NCI-H1694 (cell line): ENCODE measurements at places on chromosomes 6 and 20.

- no peak for DNase-seq
Measured at GRCh38 chr20:43761386-43762340, 34.9 kb upstream of the GTSF1L start.

- DNase-seq, result no peak
Measured at GRCh38 chr6:118725944-118726343, 74.6 kb upstream of the CEP85L start.

- DNase-seq, result no peak
Measured at GRCh38 chr6:10460096-10460495, 45.2 kb upstream of the TFAP2A start.

- DNase-seq, result no peak
Measured at GRCh38 chr6:17179530-17180073, 77.8 kb downstream of the STMND1 start.

DNA sequence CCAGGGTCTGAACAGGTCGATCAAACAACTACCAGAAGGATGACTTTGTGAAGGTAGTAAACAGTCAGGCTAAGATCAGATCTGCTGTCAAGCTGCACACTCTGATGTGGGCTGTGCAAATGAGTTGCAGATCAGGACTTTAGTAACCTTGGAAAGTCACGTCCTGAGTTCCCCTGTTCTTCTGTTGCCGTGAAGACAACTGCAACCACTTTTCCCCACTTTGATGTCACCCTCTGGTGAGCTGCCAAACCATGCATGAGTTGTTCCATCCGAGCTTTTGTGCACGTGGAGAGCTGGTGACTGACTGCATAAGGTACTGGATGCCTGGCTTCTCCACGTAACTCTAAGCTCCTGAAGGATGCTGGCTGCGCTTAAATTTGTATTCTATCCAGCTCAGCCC, 111.0 kb downstream of the CD83 start:
- no peak for DNase-seq

DNA sequence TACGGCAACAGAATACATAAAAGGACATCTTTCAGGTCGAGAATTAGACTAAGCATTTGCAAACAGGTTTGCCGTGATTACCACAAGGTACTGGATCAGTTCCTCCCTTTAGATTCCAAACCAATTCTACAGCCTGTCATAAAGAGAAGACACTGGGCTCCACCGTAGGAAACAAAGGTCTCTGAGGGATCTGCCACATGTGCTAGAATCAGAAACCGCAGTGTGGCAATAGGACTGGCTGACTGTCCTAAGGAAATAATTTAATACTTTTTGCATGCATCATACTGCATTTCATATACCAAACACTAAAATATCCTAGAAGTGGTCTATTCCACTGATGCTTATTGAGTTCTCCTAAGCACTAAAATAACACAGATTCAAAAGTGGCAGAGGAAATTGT, 59.2 kb downstream of the POPDC3 start:
- no peak for DNase-seq

DNA sequence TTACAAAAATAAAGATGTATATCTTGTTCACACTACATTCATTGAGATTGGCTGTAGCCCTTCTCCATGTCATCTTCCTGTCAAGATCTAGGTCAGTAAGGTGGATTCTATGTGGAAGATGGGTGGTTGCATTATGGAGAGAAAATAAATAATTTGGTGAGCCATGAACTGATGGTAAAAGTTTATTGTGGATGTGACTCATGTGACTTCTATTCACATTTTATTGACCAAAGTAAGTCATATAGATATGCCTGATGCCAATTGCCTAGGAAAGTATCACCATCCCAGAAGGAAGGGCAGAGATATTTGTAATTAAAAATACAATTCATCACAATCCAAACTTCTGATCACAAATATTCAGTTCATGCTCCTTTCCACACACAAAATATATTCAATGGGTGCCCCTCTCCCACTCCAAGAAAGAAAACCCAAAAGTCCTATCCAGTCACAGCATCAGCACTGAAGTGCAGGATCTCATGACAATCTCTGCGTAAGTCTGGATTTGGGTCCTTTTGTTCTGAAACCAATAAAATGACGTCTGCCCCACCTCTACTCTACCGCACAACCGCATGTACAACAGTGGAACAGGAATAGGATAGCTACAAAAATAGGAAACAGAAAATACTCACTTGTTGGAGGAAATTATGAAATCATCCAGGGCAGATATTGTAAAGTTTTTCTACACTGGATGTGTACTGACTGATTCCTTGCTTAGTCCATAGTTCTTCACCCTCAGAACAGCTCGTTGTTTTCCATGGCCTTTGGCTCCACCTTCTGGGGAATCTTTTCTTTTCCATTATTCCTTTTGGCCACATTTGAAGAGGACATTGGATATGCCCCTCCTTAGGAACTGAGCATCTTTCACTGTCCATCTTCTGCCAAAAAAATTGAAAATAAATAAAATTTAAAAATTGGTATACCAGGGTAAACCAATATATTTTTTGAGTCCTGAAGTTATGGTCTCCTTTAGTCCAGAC, 16.1 kb upstream of the SLC17A3 start:
- DNase-seq, result peak; percentile 44

DNA sequence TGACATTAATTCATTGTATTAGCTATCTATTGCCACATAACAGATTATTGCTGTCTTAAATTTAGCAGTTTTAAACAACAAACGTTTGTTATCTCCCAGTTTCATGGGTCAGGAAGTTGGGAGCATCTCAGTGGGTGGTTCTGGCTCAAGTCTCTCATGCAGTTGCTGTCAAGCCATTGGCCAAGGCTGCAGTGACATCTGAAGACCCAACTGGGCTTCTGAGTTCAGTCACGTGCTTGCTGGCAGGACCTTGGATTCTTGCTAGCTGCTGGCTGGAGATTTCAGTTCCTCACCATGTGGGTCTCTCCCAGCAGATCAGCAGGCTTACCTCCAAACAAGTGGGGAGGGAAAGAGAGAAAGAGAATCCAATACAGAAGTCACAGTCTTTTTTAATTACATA, 152.6 kb upstream of the EXOC2 start:
- DNase-seq, result no peak

DNA sequence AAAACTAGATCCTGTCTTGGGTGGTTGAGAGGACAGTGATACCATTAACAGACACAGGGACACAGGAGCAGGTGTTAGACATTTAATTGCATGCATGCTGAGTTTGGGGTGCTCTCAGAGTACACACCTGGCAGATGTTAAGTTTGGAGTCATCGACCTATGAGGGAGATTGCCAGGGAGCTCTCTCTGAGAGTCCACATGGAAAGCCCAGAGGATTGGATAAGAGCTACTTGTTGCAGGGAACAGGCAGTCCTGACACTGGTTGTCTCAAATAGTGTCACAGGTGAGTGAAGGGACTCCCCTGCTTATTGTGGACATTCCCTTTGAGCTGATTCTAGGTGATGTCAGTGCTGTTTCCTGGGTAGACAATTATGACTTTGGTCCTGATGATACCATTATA, 3.1 kb downstream of the ATRN start:
- no peak for DNase-seq

DNA sequence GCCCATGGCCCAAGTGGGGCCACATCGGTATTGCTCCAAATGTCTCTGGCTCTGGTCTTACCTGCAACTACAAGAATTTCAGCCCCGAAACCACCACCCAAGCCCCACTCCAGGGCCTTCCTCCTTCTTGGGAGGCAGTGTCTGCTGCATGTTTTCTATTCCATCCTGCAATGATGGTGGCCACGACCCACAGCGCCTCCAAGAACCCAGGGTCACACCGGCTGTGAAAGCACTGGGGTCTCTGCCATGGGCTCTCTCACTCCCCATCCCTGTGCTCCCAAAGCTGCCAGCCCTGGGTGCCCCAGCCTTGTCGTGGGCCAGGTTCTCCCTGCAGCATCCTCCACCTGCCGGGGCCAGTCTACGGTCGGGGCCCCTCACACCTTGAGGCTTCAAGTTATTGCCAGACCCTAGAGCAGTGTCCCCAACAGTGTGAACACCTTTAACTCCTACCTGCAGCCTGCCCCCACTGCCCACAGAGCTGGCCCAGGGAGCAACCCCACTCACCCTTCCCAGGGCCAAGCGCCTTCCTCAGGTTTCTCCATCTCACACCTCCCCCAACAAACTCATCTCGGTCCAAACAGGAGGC, 115.4 kb downstream of the JPH2 start:
- no peak for DNase-seq

DNA sequence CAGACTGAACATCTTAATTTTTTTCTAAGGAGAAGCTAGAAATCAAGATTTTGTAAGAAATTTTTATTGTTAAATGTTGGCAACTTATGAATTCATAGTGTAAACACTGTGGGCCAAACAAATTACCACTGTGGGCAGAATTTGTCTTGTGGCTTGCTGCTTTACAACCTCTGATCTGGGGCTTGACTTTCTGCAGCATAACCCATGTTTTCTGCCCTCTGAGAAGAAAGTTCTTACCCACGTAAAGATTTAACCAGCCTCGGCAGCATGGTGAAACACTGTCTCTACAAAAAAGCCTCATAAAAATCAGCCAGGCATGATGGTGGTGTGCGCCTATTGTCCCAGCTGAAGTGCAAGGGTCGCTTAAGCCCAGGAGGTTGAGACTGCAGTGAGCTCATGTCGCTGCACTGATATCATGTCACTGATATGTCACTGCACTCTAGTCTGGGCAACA, 12.9 kb downstream of the ITCH start:
- DNase-seq, result no peak

DNA sequence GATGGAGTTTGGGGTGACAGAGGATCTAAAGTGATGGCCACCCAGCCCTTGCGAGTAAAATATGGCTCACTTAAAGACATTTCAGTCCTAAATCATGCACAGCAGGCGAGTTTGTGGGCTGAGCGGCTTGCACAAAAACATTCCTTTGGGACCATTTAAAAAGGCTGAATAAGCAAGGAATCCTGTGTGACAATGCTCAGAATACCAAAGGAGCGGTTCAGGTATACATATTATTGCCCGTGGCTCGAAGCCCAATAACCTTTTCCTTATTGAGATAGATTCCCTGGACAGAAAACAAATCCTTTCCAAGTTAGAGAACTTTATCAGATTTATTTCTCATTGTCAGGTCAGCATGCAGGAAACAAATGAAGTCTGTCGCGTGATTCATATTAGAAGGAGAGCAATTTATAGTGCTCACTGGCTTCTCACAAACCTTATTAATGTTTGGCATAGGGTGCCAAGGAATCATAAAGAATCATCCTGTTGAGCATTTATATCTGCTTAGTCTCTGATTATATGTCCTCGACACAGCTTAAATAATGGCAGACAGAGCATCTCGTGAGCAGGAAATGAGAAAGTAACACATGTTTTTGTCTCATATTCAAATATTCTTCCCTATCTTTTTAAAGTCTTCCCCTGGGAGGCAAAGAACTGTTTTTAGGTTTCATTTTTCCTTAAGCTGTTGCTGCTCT, 121.3 kb downstream of the TRMT11 start:
- no peak for DNase-seq

GRCh38 chr6:39476151-39476550, 153.6 kb upstream of the KCNK16 start:
- no peak for DNase-seq

DNA sequence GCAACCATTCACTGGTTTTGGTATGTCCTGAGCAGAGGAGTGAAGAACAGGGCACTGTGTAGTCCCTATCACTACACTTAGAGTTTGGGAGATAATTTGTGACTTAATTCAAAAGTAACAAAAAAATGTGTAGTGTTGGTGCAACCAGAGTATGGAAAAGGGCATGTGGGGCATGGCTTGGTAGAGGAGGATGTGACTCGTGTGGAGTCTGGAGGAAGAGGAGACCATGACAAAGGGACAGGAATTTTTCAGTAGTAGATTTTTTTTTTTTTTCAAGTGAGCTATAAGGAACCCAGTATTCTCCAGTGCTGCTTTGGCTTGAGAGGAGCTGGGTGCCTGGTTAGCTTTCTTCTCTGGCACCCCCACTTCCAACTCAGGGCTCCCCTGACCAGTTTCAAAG, 5.1 kb downstream of the MTRES1 start:
- no peak for DNase-seq

DNA sequence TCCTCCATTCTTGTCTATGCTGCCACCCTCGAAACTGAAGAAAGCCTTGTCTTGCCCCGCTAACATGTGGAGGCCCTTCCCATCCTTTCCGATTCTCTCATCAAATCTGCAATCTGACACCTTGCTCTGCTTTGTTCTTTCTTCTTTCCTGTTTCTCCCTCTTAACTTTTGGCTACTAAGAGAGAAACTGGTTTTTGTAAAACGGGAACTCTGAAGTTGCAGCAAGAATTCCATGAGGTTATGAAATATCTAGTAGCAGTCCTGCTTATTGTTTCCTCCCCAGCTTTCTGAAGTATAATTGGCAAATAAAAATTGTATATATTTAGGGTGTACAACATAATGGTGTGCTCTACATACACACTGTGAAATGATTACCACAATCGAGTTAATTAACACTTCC, 80.2 kb downstream of the MAP7 start:
- no peak for DNase-seq

DNA sequence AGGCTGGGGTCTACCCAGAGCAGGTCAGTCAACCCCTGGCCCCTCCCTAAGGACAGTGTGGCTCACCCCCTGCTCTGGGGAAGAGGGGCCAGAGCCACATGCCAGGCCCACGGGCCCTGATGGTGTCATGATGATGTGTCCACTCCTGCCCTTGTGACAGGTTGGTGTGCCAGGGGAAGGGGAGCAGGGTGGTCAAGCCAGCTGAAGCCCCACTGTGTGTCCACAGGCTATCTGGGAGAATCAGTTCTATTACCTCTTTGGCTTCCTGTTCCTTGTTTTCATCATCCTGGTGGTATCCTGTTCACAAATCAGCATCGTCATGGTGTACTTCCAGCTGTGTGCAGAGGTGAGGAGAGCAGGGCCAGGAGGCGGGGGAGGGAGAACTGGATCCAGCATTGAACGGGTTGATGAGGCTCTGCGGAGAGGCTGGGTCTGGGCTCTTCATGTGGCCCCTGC, 47.7 kb downstream of the PLAGL2 start:
- DNase-seq, result no peak

DNA sequence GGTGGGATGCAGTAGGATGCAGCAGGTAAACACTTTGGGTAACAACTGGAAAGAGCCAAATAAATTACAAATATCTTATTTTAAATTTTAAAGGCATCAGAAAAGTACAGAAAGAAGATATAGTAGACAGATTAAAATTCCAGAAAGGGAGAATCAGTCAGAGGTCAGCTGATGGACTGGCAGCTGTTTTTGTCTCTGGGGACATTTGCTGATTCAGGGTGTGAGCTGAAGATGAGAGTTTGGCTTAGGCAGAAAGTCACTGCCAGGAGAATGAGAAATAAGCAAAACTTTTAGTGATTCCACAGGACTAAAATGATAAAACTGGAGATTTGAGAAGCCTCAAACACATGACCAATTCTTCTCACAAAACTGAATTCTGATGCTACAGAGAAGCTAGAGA, 39.5 kb downstream of the AHI1 start:
- no peak for DNase-seq
